ENCODE measurements at places on chromosomes 11 and 22.

DNA sequence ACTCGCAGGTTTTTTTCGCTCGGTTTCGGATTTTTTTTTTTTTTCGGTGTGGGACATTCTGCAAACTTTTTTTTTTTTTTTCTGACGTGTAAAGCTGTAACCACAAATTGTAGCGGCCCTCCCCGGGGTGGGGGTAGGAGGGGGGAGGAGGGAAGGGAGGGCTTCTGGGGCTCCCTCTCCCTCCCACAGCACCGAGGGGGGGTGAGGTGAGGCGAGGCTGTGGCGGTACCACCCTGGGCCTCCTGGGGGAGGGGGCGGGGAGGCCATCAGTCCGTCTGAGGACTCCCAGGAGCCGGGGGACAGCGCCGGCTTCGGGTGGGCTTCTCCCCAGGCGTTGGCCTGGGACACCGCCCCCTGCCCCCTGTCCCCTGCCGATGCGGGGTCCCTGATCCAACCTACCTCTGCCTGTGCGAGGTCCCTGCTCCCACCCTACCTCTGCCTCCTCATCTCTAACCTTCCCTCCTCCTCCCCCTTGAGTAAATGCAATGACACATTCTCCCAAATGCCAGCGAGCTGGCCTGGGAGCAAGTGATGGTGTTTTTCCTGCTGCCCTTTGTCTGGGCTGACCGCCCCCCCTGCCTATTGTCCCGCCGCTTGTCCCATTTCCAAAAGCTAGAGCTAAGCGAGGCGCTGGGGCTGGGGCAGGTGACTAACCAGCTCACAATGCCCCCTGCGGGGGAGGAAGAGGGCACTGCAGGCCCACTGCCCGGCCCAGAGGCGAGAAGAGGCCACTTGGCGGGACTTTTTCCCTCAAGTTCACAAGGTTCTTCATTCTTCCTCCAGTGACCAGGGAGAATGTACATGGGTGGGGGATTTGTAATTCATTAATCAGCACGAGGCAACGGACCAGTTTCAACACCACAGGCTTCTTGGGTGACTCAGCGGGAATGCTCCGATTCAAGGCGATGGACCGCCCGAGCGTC is 511 bp upstream of the CLCF1 start:
- DNase-seq: peak; percentile 70

DNA sequence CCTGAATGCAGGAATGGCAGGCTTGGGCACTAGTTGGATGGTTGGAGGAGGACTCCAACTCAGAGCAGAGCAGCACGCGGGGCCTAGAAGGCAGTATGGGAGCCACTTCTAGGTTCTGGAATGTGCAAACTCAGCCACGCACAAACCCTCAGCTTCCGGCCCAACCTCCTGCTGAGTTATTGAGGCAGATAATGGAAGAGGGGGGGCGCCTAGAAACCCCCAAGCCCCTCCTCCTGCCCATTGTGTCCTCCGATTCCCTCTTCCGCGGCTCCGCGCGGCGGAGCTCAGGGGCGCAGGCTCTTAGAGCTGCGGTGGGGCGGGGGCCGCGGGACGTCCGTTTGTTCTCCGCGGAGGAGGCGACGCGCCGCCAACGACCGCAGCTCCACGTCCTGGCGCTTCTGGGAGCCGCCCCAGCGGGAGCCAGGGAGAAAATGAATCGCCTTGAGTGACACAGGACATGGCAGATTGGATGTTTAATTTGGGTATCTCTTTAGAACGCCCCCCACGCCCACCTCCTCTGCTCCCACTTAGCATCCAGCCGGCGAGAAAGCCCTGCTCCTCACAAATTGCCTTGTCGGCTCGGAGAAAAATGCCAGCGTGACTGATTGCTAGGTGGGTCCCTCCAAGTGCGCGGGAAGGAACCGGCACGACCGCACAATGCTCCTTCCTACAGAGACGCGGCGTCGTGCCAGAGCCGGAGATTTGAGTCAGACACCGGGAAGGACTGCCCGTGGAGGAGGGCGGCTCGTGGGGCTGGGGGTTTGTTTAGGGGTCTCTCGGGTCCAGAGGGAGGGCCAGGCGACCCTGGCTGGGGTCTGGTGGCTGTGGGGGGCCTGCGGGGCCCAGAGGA is 144.6 kb downstream of the NECTIN1 start:
- DNase-seq: no peak

DNA sequence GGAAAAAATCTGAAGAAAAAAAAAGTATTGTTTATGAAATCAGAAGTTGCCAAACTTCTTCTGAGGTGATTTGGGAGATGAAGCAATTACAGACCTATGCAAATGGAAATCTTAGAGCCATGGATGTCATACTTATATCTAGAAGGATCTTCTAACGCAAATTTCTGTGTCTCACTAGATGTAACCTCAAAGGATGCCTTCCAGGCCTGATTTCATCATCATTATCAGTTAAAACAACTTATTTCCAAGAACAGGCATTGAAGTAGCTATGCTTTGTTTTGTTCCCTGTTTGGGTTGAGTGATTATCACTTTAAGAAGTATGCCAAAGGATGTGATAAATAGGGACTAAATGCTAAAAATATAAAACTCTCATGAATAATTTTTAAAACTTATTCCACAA is 43.9 kb upstream of the ANGPTL5 start:
- no peak for DNase-seq

DNA sequence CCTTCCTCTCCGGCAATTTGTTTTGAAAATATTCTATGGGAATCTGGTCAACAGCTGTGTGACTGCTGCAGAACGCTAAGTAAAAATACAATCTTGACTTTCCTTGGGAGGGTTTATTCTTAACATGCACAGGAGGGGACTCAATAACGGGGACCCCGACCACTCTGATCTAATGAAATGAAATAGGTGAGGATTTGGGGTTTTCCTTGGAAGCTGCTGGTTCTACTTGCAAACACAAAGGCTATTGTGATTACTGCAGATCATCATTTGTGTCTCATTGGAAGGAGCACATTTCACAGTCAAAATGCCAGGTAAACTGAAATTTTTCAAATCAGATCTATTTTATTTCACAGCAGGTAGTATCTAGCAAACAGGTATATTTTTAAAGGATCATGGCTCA is 366.1 kb downstream of the SHANK2 start:
- DNase-seq: no peak

- DNase-seq: no peak
Measured at GRCh38 chr11:111391328-111392124, 12.5 kb upstream of the POU2AF1 start.

DNA sequence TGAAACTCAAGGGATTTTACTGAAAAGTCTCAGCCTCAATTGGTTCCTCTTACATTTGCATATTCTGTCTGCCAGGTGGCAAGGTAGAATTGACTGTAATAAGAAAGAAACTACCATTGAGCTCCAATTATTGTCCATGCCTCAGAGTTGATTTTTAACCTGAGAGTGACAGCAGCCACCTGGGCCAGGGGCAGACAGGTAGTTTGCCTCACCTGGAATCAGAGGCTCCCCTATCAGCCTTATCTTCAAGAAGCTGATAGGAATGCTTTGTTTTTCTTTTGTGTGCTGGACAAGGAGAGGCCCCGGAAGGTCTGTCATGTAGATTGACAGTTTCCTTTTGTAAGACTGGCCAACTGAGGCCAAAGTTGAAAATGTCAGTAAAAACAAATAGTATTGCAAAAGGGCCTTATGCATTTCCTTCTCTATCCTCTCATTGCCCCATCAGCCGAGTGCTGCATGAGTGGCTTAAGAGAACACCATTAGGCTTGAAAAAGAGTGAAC is 34.1 kb downstream of the CD44 start:
- DNase-seq: no peak

DNA sequence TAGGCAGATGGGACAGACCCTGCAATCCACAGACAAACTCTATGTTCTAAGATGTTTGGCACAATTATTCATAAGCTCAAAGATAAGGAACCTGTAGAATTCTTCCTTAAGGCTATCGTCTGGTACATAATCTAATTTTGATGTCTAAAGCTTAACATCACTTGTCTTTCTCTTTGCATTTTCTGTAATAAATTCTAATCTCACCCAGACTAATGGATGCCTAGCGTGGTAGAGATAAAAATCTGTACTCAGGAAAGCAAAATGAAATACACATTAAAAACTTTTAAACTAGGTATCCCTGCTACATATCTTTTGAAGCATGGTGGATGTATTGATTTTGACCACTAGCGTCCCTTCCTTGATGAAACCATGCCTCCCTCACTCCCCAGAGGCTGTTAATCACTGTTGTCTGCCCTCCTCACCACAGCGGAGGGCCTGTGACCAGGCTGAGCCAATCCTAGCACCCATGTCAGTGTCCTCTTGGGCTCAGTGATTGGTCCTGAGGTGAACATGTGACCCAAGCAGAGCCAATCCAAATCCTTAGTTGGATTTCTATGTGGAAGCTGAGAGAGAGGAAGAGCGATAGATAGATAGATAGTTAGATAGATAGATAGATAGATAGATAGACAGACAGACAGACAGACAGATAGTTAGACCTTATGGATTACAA is 82.2 kb upstream of the GRK3 start:
- DNase-seq: no peak

- DNase-seq: no peak
Measured at GRCh38 chr22:44193535-44193891, 12.8 kb downstream of the PARVG start.

DNA sequence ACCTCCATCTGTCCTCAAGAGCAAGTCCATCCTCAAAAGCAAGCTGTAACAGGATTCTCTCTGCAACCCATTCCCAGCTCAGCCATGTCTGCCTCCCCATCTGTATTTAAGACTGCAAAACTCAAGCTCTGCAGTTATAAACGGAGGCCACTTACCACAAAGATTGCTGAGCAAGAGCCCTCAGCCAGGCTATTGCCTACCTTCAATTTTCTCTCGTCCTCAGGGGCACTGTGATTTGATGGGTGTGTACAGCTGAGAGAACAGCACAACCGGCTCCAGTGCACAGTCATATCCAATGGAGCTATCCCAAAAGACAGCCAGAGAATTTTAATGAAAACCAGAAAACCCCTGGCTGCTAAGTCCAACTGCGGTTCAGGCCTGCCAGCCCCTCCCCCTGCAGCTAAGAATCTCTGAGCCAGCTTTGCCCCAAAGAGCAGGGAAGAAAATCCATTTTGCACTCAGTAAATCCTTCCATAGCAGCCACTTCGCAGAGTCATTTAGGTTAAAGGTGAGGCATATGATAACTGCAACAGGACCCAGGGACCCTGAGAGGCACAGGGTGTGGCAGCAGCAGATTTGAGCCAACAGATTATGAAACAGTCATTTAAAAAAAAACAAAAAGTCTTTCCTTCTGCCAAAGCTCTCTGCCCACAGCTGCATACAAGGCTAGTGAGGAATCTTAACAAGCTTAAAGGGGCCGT is 37.6 kb downstream of the RAB30 start:
- no peak for DNase-seq

DNA sequence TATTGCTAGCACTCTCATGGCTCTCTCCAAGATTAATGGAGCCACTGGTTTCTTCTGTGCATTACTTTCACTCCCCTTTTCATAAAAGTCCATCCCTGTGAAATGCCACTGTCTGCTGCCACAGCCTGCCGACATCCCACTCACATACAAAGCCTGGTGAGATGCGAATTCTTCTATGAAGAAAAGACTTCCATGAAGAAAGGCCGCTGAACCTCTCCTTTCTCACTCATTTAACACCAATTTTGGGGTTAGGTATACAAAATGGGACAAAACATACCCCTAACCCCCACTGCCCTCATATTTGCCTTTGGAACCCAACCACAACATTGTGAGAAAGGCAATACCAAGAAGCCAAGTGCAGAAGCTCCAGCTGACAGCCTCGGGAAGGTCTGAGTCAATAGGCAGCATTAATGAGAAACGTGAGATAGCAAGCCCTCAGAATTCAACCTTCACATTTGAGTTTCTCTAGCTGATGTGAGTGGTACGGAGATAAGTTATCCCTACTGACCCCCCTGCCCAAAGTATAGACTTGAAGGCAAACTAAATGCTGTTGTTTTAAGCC is 156.4 kb downstream of the ATG16L2 start:
- no peak for DNase-seq

- DNase-seq: no peak
Measured at GRCh38 chr11:122434786-122435185, 220.7 kb upstream of the UBASH3B start.

- peak; percentile 20 for DNase-seq
Measured at GRCh38 chr22:49999063-49999945, 13.3 kb downstream of the IL17REL start.

- peak; percentile 41 for DNase-seq
Measured at GRCh38 chr22:22770280-22770871, 117.2 kb upstream of the IGLL5 start.

GRCh38 chr11:11818529-11819121 is 23.1 kb upstream of the USP47 start:
- no peak for DNase-seq

- no peak for DNase-seq
Measured at GRCh38 chr22:48951836-48952235, 875.8 kb downstream of the BRD1 start.

DNA sequence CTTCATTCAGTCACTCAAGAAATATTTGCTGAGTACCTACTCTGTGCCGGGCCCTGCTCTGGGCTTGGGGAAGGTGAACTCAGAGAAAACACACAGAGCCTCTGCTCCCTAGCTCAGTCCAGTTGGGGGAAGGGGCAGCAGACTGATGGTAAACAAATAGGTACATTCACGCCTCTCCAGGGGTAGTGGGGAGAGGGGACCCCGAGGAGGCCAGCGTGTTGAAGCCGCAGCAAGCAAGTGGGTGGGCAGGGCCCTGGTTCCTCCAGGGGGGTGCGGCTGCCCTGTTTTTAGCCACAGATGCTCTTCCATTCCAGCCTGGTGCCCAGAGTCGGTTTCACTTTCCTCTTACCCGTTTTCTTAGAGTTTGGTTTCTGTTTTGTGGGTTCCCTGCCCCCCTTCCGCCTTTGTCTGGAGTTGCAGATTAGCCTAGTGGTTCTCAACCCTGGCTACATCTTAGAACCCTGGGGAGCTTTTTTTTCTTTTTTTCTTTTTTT is 8.7 kb downstream of the DRAP1 start:
- DNase-seq: no peak

GRCh38 chr11:123521930-123522329 is 91.9 kb downstream of the GRAMD1B start:
- DNase-seq: no peak

DNA sequence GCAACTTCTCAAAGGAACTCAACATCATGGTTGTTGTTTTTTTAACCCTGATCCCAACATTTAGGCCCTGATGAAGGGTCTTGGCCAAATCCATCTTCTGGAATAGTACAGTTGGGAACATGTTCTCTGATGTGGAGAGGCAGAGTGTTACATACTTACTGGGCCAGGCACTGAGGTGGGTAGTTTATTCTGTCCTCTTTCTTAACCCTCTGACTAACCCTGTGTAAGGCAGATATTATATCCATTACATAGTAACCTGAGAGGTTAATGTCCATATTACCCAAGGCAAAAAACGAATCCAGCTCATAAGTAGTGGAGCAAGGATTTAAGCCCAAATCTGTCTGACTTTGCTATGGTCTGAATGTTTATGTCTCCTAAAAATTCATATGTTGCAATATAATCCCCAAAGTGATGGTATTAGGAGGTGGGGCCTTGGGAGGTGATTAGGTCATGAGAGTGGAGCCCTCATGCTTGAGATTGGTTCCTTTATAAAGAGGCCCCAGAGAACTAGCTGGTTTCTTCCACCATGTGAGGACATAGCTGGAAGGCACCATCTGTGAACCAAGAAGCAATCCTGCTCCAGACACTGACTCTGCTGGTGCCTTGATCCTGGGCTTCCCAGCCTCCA is 16.3 kb downstream of the PPFIBP2 start:
- DNase-seq: no peak

Data from omental fat pad (tissue), 4 donors.